Stimulated activated CD4-positive, alpha-beta T cell treated with anti-CD3 and anti-CD28 coated beads, Interleukin-1b, Interleukin-23, amount 100 ng/mL, for 48 hours (primary cell): ENCODE measurements at places on chromosomes 3 and 15.

DNA sequence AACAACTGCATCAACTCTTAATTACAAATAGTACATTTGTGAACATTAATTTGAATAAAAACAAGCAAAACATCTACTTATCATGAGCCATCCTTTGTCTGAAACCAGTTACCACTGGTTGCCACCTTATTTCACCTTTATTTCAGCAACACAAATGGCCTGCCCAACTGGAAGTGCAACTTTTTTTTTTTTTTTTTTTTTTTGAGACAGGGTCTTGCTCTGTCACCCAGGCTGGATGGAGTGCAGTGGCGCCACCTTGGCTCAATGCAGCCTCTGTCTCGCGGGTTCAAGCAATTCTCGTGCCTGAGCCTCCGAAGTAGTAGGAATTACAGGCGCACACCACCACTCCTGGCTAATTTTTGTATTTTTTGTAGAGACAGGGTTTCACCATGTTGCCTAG is 13.1 kb downstream of the WDR82 start:
- no peak for DNase-seq

GRCh38 chr3:179401561-179401960 is 49.7 kb downstream of the GNB4 start:
- DNase-seq = no peak

GRCh38 chr3:189460511-189460910 is 170.7 kb upstream of the TP63 start:
- no peak for DNase-seq

- DNase-seq = no peak
Observed at GRCh38 chr3:129937717-129938116, 36.8 kb upstream of the TRH start.

DNA sequence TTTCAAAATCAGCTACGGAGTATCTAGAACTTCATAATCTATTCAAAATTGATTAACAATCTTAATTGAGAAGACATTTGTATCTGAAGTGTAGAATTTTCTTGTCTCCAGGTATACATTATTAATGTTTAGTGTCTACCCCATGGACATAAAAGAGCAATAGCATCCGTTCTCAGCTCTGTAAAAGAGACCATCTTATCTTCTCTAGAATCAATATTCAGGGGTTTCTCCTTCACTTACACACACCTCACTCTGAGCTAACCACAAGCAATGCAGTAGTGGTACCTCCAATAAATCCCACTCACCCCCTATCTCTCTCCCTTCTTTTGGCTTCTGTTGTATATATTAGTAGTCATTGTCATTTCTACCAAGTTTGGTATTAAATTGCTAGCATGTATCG is 16.2 kb downstream of the MBNL1 start:
- DNase-seq = no peak

DNA sequence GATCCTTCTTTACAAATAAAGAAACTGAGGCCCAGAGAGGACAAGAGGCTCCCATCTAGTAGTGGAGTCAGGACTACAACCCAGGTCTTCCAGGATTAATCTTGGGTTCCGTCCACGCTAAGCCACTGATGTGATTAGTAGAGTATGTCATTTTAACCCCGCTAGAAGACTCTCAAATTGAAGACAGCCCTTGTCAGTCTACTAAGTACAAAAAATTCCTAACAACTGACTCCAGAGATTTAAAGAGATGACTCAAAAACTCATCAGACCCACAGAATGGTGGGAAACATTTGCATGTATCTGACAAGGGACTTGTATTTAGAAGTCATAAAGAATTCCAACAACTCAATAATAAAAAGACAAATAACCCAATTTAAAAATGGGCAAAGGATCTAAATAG is 145.3 kb downstream of the CNTN3 start:
- no peak for DNase-seq

DNA sequence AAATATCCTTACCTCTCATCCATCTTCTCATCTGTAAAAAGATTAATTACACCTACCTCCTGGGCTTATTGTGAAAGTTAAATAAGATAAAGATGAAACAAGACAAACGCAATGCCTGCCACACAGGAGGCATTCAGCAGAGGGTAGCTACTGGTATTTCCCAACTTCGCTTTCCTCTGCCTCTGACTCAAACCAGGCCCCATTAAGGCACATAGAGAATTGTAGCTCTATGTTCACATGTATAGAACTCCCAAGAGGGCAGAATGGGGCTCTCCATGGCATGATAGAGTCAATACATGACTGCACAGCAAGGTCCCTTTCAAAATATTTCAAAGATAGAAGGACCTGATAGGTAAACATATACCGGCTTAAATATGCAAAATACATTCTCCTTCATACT is 1.4 kb downstream of the LYSMD2 start:
- DNase-seq = peak; percentile 23

GRCh38 chr15:76253691-76254473 is 57.4 kb downstream of the ETFA start:
- DNase-seq = no peak

DNA sequence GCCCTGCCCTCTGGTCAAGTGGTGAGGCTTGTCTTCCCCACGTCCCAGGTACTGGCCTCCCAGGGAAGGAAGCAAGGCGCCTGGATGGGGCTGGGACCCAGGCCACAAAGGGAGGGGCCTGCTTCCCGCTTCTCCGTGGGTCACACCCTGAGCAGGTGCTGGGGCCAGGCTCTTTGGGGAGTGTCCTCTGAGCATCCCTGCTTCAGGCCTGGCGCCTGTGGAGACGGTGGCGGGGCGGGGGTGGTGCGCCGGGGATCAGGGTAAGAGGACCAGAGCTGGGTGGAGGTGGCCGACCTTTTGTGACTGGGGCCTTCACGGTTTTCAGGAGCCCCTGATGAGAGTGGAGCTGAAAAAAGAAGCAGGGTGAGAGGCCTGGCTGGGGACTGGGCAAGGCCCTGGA is 3.6 kb downstream of the PLA2G4B start:
- DNase-seq = no peak

DNA sequence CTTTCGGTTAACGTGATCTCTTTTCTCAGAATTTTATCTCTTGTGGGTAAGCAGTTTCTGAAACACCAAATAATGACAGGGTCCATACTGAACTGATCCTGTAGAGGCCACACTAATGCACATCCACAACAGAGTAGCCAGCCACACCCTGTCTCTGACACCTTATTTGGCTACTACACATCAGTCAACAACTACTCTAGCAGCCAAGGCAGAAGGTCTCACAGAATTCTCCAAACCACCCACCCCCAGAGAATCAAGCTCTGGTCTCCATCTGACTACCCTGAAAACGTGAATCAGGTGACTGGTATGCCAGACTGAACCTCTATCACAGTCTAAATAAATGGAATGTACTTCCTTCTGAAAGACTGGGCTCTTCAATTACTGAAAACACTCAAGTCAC is 38.0 kb downstream of the EDC3 start:
- DNase-seq = no peak

- DNase-seq = no peak
Observed at GRCh38 chr3:144165482-144165881, 193.9 kb downstream of the DIPK2A start.

DNA sequence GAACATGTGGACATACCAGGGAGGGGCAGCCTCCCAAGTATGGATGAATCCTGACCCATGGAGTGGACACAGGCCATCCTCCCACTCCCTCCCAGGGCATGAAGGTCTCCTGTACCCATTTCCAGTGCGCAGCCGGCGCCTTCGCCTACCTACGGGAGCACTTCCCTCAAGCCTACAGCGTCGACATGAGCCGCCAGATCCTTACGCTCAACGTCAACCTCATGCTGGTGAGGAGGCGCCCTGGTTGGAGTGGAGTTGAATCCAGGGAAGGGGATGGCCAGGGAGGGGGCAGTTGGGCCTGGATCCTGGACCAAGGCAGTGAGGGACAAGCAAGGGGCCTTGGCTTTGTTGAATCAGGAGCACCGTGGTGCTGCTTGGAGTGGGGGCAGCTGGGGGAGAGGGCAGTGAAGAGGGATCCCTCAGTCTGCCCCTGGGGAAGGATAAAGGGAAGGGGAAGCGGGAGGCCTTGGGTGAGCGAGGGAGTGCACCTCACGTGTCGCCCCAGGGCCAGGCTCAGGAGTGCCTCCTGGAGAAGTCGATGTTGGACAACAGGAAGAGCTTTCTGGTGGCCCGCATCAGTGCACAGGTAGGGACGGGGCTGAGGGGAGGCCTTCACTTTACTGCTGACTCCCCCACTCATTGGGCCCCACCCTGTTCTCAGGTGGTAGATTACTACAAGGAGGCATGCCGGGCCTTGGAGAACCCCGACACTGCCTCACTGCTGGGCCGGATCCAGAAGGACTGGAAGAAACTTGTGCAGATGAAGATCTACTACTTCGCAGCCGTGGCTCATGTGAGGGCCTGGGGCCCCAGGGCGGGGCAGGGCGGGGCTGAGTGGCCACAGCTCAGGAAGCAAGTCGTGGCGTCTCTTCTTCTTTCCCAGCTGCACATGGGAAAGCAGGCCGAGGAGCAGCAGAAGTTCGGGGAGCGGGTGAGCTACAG is 25.3 kb downstream of the PTPN23 start:
- DNase-seq = no peak

DNA sequence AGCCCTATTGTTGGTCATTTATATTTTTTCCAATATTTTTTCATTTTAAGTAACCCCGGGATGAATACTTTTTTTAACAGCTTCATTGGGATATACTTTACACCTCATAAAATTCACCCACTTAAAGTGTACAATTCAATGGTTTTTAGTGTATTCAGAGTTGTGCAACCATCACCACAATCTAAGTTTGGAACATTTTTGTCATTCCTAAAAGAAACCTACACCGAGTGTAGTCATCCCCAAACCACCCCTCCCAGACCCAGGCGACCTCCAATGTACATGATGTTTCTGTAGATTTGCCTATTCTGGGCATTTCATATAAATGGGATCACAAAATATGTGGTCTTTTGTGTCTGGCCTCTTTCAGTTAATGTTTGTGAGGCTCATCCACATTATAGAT is 118.3 kb upstream of the FRMD4B start:
- DNase-seq = no peak

DNA sequence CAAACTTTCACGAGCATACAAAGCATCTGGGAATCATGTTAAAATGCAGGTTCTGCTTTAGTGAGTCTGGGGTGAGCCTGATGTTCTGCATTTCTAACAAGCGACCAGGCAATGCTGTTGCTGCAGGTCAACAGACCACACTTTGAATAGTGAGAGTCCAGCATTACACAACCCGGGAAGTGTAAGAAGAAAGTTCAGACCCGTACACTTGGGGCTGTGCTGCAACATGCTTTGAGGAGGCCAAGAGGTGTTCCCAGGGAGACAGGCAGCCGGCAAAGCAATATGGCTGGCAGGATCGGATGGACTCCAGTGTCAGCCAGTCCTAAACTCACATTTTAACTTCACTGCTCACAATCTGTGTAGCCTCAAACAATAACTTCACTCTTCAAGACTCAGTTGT is 134.2 kb downstream of the LIPC start:
- no peak for DNase-seq

- DNase-seq = no peak
Observed at GRCh38 chr15:29102911-29103823, 166.5 kb downstream of the NSMCE3 start.

- DNase-seq = no peak
Observed at GRCh38 chr3:190261015-190261414, 61.2 kb downstream of the CLDN1 start.

GRCh38 chr3:160876643-160877042 is 120.6 kb downstream of the PPM1L start:
- no peak for DNase-seq

- DNase-seq = no peak
Observed at GRCh38 chr15:47846128-47846868, 129.0 kb downstream of the SEMA6D start.

GRCh38 chr15:63701365-63701764 is 104.2 kb downstream of the FBXL22 start:
- DNase-seq = no peak

DNA sequence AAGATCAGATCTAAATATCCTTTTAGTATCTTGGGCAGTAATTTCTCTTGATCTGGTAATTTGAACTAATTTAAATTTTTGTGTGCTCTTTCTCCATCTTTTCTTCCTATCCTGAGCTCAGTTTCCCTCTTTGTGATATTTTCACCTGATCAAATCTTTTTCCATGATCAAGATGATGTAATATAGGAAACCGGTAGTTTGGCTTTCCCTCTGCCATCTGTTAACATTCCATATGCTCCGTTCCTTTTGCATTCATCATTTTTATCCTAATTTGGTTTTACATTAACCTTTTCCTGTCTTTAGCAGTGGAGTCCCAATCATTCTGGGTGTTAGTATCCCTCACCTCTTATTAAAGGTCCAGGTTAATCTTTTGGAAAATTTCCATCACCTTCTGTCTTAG is 5.9 kb upstream of the ABHD6 start:
- DNase-seq = no peak

GRCh38 chr3:144566320-144566719 is 594.7 kb downstream of the DIPK2A start:
- no peak for DNase-seq

- DNase-seq = no peak
Observed at GRCh38 chr3:148906667-148907066, 41.6 kb downstream of the CPA3 start.

- no peak for DNase-seq
Observed at GRCh38 chr3:114872588-114872987, 274.5 kb downstream of the ZBTB20 start.

- no peak for DNase-seq
Observed at GRCh38 chr15:70358871-70359647, 261.3 kb upstream of the TLE3 start.

DNA sequence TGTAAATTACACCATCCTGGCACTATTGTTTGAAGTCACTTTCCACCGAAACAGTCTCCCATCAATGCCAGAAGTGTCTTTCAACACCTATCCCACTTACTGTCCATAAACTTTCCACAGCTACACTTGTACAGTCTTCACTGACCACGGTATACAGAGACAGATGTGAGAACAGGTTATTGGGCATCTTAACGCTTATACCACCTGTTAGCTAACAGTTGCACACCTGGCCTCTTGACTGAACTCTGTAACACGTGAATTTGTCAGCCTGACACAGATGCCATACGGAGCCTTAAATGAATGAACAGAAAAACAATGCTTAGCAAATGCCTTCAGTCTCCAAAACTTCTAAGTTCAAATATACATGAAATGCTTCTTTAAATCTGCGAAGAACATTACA is 440.5 kb downstream of the SHQ1 start:
- no peak for DNase-seq

- no peak for DNase-seq
Observed at GRCh38 chr3:127119693-127120464, 73.1 kb upstream of the PRR23E start.

DNA sequence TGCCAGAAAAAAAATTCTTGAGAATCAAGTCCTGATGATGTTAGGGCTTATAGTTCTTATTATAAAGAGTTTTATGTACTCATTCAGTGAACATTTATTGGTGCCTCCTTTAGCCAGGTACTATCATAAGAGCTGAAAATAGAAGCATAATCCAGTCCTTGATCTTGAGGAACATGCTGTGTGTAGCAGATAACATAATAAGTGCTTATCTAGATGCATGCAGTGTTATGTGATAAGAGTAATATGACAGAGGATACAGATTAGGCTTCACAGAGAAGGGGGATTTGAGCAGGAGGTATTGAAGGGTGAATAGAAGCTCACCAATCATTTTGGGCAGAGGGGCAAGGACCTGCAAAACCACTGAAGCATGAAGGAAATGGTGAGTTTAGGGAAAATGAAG is 1.1 kb downstream of the CCR2 start:
- no peak for DNase-seq

GRCh38 chr15:80155001-80155377 is 2.2 kb downstream of the FAH start:
- DNase-seq = no peak

GRCh38 chr15:94306700-94307650 is 75.6 kb downstream of the MCTP2 start:
- peak; percentile 26 for DNase-seq
